Left renal pelvis (tissue), 4 donors: ENCODE measurements at places on chromosomes 13 and 19. TPM values are rescaled to one million over a fixed set of nuclear protein-coding genes. Genes with fewer than 3 reads are reported as not detected.

- no peak for DNase-seq
Measured at GRCh38 chr13:100350601-100351000, 238.0 kb downstream of the GGACT start.

- DNase-seq: no peak
Measured at GRCh38 chr13:113639616-113640262, 18.3 kb downstream of the ATP4B start.

DNA sequence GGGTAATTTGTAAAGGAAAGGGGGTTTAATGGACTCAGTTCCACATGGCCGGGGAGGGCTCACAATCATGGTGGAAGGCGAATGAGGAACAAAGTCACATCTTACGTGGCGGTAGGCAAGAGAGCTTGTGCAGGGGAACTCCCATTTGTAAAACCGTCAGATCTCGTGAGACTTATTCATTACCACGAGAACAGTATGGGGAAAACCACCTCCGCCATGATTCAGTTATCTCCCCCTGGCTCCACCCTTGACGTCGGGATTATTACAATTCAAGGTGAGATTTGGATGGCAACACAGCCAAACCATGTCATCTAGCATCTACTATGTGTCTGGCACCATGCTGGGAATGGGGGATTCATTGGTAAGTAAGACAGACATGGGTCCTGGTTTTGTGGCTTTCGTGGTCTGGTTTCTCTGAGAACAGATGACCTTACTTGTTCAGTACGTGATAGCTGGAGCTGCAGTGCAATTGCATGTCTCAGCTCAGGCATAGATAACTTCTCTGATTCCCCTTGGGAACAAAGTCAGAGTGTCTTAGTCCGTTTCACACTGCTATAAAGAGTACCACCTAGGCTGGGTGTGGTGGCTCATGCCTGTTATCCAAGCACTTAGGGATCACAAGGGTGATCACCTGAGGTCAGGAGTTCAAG, 8.3 kb downstream of the ZNF554 start:
- no peak for DNase-seq

DNA sequence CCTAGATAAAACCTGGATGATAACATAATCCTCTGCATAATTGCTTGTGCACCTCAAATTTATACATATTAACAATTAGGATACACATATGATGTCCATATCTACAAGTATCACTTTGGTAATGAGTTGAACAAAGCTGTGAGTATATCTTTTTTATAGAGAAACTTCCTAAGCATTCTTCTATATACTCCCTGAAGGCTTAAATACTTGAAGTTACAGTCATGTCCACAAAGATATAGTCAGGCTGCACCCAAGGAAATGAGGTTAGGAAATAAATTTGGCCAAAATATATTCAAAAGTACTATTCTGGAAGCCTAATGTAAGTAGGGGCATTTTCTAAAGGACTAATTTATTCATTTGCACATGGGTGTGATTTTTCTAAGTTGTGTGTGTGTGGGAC, 761.5 kb downstream of the PCDH9 start:
- no peak for DNase-seq

DNA sequence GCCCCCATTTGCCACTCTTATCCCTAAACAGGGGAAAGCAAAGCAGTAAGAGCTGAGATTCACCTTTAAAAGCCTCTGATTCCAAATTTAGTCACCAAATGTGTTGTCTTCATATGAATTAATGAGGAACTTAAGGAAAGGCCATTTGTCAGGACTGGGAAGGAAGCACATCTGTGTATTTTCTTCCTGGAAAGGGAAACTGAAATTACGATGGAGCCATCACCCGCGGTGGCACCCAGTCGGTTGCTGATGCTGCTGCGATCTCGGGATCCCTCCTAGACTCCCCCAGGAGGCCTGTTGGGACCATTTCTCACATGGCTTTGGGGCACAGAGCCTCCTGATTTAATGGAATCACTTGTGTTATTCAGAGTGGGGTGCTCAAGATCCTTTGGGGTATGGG, 7.4 kb upstream of the IL4I1 start:
- no peak for DNase-seq

- no peak for DNase-seq
Measured at GRCh38 chr19:39525205-39525604, 7.4 kb downstream of the EID2B start.

DNA sequence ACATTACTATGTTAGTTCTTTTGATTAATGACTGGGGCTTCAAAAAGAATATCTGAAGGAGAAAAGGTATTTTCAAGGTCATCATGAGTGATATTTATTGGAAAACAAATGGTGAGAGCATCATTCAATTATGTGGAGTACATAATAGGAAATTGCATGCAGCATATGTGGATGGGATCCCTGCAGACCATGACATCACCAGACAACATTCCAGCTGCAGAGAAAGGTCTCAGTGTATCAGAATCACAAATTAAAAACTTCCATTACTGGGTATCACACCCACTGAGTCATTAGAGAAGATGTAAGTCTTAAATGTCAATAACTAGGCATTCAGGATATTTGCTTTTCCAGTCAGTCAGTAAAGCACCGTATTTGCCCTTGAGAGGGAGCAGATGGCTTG, 574.4 kb upstream of the SLC10A2 start:
- no peak for DNase-seq

DNA sequence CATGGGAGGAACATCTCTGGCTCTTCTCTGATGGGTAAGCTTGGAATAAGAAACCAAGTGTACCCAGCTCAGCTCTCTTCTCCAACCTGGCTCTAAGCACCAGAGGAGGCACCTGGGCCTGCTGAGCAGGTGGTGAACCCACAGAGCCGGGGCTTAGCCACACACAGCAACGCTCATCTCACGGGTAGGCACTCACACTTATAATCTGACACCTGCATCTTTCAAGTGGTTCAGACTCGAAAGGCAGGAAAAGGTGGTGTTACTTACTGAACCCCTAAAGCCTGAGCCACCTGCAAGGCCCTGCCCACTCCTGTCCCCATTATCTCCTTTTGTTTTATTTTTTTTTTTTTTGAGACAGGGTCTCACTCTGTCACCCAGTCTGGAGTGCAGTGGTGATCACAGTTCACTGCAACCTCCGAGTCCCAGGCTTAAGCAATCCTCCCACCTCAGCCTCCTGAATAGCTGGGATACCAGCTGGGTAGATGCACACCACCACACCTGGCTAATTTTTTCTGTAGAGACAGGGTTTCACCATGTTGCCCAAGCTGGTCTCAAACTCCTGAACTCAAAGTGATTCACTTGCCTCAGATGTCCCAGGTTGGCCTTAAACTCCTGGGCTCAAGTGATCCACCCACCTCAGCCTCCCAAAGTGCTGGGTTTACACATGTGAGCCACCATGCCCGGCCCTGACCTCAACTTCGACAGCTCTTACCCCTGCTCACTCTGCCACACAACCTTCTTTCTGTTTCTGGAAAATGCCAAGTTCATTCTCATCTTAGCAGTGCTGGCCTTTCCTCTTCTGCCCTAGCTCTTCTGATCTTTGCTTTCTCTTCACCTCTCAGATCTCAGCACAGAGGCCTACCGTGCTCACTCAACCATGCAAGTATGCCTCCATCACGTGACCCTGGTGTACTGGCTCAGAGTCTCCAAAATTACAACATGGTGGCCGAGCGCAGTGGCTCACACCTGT, 9.7 kb downstream of the FBXL12 start:
- no peak for DNase-seq

- DNase-seq: no peak
Measured at GRCh38 chr13:110574161-110574560, 12.6 kb upstream of the RAB20 start.

GRCh38 chr19:1286487-1287353, 1.0 kb downstream of the EFNA2 start:
- DNase-seq: no peak

GRCh38 chr13:89891416-89891815, 1456.1 kb upstream of the MIR17HG start:
- no peak for DNase-seq

GRCh38 chr19:48874303-48875135, 2.3 kb downstream of the PPP1R15A start:
- DNase-seq: no peak

The OR7A5 gene
- not detected for polyA plus RNA-seq

- DNase-seq: no peak
Measured at GRCh38 chr19:45130888-45131615, 29.7 kb downstream of the NKPD1 start.

GRCh38 chr13:80740071-80740470, 399.1 kb upstream of the SPRY2 start:
- DNase-seq: no peak

DNA sequence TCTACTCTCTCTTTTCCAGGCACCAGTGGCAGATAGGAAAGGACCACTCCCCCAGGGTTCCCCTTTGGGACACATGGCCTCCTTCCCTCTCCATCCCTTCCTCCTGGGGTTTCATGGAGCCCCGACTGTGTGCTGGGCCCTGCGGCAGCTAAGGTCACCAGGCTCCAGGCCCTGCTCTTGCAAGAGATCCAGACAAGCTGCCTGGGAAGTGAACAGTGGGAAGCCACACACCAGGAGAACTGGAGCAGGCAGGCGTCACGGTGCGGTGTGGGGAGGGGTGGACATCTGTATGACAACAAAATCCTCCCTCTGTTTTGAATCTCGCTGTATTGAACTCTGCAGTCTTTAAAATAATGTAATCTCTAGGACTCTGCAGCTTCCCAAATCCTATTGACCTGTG, 330.1 kb downstream of the UQCRFS1 start:
- no peak for DNase-seq

GRCh38 chr13:22110368-22110767, 439.5 kb downstream of the FGF9 start:
- DNase-seq: no peak

GRCh38 chr13:73742982-73743381, 391.2 kb downstream of the KLF12 start:
- DNase-seq: no peak
